ENCODE measurements at places on chromosomes 4 and X.

GRCh38 chr4:143185253-143186107 lies 763 bp downstream of the USP38 start:
- no peak for DNase-seq

GRCh38 chrX:13906093-13906492 lies 89.2 kb upstream of the GPM6B start:
- DNase-seq, result no peak

GRCh38 chrX:96752781-96753180 lies 68.1 kb downstream of the DIAPH2 start:
- DNase-seq, result no peak

DNA sequence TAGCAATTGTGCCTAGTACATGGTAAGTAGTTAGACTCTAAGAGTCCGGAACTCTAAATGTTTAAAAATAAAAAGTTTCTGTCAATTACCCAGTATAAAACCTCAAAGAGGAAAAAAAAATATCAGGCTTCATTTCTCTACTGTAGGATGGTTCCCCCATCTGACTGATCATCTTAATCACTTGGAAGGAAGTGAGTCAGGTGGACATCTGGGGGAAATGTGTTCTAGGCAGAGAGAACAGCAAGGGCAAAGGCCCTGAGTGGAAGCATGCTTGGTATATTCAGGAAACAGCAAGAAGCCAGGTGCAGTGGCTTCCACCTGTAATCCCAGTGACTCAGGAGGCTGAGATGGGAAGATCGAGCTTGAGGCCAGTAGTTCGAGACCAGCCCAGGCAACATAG lies 2.9 kb upstream of the EIF1AX start:
- DNase-seq, result no peak

- no peak for DNase-seq
Observed at GRCh38 chr4:56689201-56689969, 8.3 kb upstream of the HOPX start.

DNA sequence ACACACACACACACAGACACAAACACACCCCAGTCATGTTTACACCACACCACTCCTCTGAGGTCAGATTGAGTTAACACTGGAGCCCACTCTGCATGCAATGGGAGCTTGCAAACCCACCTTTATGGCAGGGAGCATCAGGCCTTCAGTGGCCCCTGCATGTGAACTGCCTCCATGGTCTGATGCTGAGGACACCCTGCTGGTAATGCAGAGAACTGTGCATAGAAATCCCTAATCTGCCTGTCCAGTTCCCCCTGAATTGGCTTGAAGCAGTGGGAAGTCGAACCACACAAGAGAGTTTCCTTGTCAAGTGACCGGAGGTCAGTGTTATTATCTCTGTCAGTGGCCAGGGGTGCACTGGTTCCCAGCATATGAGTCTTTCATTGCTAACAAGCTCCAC lies 59.8 kb downstream of the ANOS1 start:
- DNase-seq, result no peak

GRCh38 chr4:153362184-153362583 lies 17.7 kb downstream of the MND1 start:
- no peak for DNase-seq

GRCh38 chr4:141833209-141833608 lies 196.8 kb downstream of the IL15 start:
- DNase-seq, result no peak

DNA sequence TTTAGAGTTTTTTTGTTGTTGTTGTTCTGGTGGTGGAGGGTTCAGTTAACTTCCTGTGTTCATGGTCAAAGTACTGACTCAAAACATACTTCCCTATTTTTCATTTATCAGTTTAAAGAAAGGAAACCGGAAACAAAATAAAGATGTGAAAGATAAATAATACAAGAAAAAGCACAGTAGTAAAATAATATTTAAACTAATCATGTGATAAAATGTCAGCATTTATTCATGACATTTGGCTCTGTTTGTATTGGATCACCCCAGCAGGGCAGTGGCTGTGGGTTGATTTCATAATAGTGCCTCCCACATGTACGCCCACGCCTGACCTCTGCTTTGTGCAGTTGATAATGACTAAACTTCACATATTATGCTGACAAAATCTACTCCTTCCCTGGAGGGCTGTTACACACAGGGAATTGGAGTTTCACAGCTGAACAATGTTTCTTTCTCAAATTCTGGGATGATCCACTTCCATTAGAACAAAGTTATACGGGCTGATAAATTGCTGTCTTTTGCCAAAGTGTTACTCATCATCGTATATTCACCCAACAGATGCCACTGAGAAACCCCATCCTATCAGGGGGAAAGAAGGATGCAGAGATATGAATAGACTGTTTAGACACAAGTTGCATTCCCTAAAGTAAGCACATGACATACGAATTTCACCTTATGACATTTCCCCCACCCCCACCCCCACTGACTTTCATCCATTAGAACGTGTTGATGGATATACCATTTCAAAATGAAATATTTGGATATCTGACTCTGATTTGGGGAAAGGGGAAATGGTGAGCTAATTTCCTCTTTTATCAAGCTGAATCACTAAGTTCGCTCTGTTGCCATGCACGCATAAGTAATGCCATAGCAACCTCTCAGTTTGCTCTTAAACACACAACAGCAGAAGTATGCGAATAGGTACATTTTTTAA lies 48.3 kb downstream of the AMELX start:
- DNase-seq, result peak; percentile 22

DNA sequence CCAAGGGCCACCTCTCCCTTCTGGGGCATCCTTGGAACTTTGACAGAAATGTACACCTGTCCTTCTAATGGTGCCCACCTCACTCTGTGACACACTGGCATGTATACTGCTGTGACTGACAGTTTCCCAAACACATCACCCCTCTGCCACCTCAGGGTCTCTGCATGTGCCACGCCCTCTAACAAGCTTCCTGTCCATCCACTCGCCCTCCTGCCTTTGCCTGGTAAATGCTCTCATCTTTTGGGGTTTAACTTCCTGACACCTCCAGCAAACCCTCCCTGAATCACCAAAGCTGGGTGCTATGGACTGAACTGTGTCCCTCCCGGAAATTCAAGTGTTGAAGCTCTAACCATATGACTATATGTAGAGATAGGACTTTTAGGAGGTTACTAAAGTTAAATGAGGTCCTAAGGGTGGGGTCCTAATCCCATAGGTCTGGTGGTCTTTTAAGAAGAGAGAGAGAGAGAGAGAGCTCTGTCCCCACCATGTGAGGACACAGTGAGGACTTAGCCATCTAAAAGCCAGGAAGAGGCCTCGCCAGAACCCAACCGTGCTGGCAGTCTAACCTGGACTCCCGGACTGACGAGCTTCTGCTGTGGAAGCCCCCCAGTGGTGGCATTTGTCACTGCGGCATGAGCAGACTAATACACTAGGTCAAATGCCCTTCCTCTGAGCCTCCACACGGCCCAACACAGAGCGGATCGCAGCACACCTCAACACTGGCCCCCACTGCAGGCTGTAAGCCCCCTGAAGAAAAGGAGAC lies 95.6 kb downstream of the AFAP1 start:
- peak; percentile 91 for DNase-seq

- no peak for DNase-seq
Observed at GRCh38 chr4:153374442-153374841, 30.0 kb downstream of the MND1 start.

- no peak for DNase-seq
Observed at GRCh38 chrX:16807976-16808542, 21.8 kb downstream of the TXLNG start.

- DNase-seq, result no peak
Observed at GRCh38 chr4:174928174-174928573, 10.0 kb downstream of the ADAM29 start.

DNA sequence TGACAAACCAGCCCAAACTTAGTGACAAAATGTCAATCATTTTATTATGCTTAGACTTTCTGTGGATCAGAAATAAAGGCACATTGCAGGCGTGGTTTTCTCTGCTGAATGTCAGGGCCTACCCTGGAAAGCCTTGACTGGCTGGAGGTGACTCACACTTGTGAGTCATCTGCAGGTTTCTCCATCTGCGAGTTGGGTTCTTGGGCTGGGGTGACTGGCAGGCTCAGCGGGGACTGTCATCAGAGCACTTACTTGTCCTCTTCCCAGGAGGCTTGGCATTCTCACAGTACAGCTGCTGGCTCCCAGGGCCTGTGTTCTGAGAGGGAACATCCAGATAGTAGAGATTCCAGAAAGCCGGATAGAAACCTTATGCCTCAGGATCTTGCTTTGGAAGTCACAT lies 153.8 kb upstream of the AGA start:
- peak; percentile 33 for DNase-seq

GRCh38 chr4:116391020-116391419 lies 694.4 kb downstream of the TRAM1L1 start:
- DNase-seq, result no peak

DNA sequence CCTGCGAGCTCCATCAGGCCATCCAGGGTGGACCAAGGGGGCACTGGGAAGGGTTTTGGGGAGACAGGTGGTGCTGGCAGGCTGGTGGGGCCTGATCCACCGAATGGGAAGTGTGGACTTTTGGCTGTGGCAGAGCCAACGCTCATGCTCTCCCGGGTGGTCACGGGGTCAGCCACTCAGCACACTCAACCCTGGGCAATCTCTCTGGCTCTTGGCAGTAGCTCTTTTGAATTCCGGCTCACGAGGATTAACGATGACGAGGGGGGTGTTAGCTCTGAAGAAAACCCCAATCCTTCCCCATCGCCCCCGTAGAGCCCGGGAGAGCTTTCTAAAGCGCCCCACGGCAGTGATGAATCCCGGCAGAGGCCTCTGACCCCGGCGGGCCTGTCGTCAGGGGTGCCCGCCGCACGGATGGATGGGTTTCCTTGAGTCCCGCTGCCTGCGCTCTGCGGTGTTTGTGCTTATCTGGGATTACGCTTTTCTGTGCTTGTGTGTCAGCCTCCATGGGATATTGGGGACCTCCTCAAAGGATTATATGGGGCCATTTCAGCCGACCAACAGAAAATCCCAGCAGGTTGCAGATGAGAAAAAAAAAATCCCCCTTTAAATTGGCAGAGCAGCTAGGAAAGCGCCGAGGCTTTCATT lies 156.8 kb upstream of the PSAPL1 start:
- DNase-seq, result no peak

DNA sequence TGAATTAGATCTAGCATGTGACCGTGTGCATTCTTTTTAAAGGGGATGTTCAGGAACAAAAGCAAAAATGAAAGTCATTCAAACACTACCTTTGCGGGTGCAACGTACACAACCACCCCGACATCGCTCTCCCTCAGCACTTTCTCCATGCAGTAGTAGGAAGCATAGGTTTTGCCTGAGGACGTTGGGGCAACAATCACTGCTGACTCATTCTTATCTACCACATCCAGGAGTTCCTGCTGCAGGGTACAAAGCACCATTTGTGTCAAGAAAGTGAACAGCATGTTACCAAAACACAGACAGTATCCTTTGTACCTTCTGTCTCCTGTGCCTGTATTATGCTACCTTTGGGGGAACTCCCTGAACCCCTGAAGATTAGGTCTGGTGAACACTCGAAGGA lies 58.6 kb downstream of the DDX60L start:
- no peak for DNase-seq

DNA sequence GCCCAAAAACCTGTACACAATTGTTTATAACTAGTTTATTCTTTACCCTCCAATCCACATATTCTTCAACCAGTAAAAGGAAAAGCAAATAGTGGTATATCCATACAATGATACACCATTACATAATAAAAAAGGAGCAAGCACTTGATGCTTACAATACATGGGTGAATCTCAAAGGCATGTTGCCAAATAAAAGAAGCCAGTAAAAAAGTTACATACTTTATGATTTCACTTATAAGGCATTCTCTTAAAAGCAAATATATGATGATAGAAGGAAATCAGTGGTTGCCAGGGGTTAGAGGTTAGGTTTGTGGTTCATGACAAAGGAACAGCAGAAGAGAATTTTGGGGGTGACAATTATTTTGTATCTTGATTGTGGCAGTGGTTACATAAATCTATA lies 896.1 kb upstream of the LCORL start:
- no peak for DNase-seq

- DNase-seq, result no peak
Observed at GRCh38 chr4:82898322-82899243, 2.0 kb upstream of the THAP9 start.

GRCh38 chrX:120301960-120302359 lies 9.3 kb downstream of the TMEM255A start:
- DNase-seq, result no peak

DNA sequence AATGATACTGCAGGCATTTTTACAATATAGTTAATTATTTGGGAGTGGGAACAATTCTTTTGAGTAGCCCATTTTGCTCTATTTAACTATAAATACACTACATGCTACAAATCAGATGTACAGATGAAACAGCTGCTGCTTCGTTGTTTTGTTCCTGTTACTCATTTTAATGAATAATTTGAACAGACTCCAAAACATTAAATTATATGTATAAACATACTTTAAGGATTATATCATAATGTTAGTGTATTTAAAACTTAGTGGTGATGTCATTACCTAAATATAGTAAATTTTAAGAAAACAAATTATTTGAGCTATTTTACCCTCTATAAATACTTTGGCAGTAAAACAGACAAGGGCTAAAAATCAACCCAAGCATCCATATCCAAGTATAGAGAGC lies 60.7 kb downstream of the GAB1 start:
- DNase-seq, result no peak

- DNase-seq, result no peak
Observed at GRCh38 chrX:156000361-156000926, 2.9 kb downstream of the IL9R start.

DNA sequence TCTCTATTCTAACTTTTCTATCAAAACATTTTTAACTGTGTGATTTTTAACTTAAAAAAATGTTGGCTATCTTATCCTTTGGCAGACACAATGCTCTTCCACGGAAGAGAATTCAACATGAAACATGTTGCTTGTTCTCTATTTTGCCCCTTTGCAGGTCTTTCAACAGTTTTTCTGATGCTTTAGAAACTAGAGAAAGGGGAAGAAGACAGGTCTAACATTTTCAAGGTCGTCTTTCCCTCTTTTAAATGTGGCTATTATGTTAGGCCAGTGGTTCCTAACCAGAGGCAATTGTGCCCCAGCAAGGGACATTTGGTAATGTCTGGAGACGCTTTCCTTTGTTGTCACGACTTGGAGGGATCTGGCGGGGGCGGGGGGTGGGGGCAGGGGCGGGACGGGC lies 95.0 kb downstream of the SH3KBP1 start:
- no peak for DNase-seq

GRCh38 chr4:52982946-52983340 lies 120.8 kb downstream of the RASL11B start:
- DNase-seq, result no peak

DNA sequence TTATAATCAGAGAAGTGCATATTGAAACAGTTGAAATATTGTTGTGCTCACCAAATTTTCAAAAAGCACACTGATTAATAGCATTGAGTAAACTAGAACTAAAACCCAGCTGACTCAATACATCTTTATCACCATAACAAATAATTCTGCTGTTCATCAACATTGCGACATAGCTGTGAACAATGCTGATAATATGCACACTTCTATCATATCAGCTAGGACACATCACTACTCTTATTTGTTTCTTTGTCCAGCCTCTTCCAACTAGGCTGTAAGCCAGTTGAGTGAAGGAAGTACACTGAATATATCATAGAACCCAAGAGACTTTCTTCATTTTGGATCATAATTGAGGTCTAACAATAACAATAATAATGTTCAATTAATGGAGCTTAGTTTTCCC lies 349.7 kb downstream of the IQCM start:
- no peak for DNase-seq

- no peak for DNase-seq
Observed at GRCh38 chrX:132425744-132426318, 63.0 kb downstream of the MBNL3 start.

- no peak for DNase-seq
Observed at GRCh38 chr4:139987502-139987850, 166.5 kb downstream of the MAML3 start.

Data from HS-27A (cell line).